Ascending aorta (tissue), 2 donors: ENCODE measurements at places on chromosomes 7 and 10.

- no peaks in the 10 kb centered on the region for H3K36me3 ChIP-seq
- no peak overlapping the region for H3K4me3 ChIP-seq
- no peaks in the 10 kb centered on the region for H3K4me1 ChIP-seq
- no peaks in the 10 kb centered on the region for H3K27me3 ChIP-seq
- no peak overlapping the region for H3K27ac ChIP-seq
Measured at GRCh38 chr7:91302794-91303193, 38.6 kb downstream of the FZD1 start.

DNA sequence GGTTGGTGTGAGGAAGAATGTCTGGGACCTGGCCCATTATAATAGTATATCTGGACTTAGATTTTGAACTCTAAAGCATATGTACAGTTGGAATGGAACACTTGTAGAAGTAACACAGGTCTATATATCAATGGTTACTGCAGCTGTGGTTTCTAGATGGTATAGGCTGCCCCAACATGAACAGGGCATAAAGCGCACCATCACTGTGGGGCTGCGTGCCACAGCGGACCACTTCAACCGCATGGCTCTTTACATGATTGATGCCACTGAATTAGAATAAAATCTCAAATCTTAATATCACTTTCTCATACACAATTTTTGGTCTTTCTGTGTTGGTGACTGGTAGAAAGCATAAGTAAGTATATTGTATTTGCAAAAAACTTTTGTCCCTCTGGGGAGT is 59.5 kb downstream of the KLRG2 start:
- no peak for DNase-seq
- H3K27me3 ChIP-seq, result no peaks in the 10 kb centered on the region
- peaks cover 55% of the 10 kb centered on the region for H3K36me3 ChIP-seq
- peaks cover 3% of the 10 kb centered on the region for H3K4me1 ChIP-seq
- no peak overlapping the region for H3K27ac ChIP-seq
- H3K4me3 ChIP-seq, result no peak overlapping the region

DNA sequence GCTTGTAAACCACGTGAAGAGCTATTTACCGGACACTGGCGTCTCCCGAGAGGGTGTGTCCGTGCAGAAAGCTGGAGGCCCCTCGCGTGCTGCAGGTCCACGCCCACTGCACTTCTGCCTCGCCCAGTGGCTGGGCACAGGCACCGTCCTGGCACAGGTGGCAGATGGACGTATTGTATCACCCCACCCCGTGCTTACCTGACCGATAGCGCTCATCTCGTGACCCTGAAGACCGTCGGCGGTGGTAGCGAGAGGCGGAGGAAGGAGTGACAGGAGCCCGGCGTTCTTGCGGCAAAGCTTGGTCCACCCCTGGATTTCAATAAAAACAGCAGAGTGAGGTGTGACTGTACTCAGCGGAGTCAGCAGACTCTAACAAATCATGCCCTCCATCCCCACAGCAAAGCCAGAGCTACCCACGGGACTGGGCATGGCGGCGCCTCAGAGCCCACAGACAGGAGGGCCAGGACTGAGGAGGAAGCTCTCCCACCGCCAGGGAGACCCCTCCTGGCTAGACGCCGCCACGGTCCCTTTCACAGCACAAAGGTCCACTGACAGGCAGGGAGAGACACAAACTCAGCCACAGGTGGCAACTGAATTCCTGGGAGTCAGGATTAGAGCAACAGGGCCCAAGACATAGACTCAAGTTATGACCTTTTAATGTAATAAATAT is 217.1 kb downstream of the DIP2C start:
- H3K36me3 ChIP-seq, result peaks cover 13% of the 10 kb centered on the region
- H3K27ac ChIP-seq, result no peak overlapping the region
- no peaks in the 10 kb centered on the region for H3K4me1 ChIP-seq
- no peak overlapping the region for H3K4me3 ChIP-seq

DNA sequence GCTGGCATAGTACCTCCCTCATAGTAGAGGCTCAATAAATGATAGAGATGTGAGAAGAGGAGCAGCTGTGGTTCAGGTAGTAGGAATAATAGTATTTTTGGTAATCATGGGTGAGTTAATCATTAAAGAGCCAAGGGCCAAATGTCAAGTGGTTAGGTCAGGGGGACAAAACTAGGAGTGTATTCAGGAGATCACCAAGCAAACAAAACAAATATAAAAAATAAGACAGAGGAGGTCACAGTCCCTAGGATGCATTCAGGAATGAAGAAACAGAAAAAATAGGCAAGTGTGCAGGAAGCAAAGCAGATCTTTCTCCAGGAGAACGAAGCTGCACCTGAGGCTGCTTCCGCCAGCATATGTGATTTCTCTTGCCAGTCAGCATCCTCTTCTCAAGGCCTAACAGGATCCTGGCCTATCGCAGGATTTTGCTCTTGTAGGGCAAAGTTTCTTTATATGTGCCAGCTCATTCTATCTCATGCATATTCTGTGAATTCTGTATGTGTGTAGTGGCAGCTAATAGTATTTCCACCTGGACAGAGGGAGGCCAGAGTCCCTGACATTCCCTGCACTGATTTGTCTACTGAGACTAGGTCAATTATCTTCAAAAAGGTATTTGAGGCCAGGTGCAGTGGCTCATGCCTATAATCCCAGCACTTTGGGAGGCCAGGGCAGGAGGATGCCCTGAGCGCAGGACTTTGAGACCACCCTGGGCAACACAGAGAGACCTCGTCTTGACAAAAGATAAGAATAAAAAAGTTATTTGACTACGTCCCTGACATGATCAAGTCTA is 82.7 kb downstream of the AKR1D1 start:
- H3K27me3 ChIP-seq, result no peaks in the 10 kb centered on the region
- no peak overlapping the region for H3K27ac ChIP-seq
- no peaks in the 10 kb centered on the region for H3K36me3 ChIP-seq
- DNase-seq, result no peak
- H3K4me3 ChIP-seq, result no peak overlapping the region
- H3K4me1 ChIP-seq, result no peaks in the 10 kb centered on the region
